ENCODE measurements at places on chromosomes 3 and 15.

DNA sequence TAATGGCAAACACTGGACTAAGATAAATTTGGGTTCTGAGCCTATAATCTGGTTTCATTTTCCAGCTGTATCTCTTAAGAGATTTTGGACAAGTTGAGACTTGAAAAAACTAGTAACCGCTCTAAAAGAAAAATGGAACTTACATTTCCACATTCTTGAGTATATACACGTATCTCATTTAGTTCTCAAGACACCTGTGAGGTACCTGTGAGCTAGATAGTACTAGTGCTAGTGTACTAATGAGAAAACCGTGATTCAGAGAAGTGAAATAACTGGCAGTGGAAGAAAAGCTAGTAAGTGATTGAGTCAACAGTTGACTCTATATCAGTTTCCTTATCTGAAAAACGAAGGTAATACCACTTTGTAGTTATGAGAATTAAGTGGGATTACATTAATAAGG is 62.2 kb upstream of the PAQR5 start:
- DNase-seq: no peak

DNA sequence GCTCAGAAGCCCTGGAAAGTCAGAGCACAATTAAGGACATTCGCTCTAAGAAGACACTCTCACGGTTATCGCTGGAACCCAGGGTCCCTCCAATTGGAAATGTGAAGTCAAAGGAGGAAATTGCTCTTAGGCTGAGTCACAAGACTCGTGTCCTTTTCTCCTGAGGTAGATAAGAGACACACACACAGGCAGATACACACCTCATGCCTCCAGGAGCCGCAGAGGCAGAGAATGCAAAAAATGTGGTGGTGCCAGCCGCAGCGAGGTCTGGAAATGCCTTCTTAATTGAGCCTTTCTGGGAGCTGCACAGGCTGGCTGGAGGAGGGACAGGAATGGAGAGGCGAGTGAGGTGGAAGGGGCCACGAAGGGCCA is 189.3 kb downstream of the OPA1 start:
- DNase-seq: no peak

GRCh38 chr3:160811237-160811548 is 55.2 kb downstream of the PPM1L start:
- no peak for DNase-seq

GRCh38 chr15:71313806-71314205 is 198.5 kb downstream of the THSD4 start:
- DNase-seq: no peak

DNA sequence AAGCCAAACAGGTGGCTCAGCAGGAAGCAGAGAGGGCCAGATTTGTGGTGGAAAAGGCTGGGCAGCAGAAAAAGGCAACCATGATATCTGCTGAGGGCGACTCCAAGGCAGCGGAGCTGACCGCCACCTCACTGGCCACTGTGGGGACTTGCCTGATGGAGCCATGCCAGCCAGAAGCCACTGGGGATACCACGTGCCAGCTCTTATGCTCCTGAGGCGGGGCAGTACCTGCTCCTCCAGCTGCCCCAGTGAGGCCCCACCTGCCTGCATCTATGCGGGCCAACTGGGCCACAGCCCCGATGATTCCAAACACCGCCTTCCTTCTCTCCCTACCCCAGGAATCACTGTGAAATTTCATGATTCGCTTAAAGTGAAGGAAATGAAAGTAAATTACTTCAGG is 22.9 kb upstream of the ARIH1 start:
- DNase-seq: no peak

GRCh38 chr3:140358686-140359085 is 319.2 kb upstream of the TRIM42 start:
- DNase-seq: no peak

GRCh38 chr15:70291305-70292075 is 193.8 kb upstream of the TLE3 start:
- no peak for DNase-seq

DNA sequence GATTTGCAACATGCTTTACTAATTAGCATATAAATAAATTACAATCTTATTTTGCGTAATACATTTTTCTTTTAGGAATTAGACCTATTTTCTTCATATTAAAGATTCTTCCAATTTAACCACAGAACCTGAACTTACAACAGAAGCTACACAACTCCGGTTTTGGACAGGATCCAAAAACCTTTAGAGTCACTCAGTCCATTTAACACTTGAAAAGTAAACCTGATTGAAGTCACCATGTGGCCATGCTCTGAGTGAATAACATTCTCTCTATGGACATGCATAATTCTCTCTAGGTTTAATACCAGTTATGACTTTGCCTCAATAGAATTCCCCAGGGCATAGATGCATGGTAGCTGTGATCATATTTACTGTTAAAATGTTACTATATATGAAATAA is 751.0 kb downstream of the VGLL3 start:
- DNase-seq: no peak

- no peak for DNase-seq
Measured at GRCh38 chr3:45472795-45473194, 84.4 kb downstream of the LARS2 start.

DNA sequence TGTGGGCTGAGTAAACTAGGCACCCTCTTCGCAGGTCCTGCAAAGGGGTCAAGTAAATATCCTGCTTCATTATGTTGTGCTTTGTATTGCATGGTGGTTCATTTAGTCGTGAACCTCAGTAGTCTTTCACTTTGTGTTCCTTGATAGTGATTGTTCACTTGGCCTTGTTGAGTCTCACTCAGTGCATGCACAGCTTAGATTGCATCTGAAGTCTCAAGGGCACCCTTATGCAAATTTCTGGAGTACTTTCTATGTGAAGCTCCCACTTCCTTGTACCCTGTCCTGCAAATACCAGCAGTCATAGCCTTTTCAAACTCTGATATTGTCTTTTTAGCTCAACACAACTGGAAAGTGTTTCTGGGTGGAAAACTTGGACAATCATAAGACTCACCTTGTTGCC is 519.2 kb downstream of the NAALADL2 start:
- DNase-seq: no peak

DNA sequence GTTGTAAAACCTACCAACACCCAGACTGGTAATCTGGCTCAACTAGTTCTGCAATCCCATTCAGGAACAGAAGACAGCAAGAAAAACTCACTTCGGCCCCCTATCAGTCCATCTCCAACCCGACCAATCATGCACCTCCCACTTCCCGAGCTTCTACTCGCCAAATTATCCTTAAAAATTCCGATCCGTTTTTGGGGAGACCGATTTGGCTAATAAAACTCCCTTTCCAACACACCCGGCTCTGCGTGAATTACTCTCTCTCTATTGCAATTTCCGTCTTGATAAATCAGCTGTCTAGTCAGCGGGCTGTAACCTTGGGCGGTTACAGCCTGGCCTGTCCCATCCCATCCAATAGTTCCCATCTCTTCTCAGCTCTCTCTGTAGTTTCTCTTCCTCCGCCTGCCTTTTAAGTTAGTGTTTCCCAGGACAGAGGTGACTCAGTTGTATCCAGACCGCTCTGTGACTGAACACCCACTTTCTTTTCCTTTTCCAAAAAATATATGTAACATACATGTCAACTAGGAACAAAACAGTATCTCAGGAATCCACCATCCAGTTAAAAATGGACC is 780 bp upstream of the ACAD9 start:
- peak; percentile 2 for DNase-seq

DNA sequence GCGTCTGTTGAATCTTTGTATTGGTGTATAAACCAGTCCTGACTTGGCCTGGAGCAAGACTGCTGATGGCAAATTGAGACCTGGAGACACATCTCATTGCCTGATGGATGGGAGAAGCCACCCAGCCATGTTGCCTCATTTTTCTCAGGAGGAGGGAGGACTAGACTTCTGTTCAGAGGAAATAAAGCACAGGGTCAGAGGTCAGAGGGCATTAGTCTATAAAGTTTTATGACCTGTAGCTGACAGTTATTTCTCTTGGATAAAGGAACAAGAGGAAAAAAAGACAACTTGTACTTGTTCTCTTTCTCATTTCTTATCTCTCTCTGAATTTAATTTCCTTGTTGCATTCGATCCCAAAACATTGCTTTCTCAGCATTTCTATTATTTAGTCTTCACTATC is 775.9 kb downstream of the SQOR start:
- no peak for DNase-seq

Measured in stimulated activated CD8-positive, alpha-beta memory T cell treated with anti-CD3 and anti-CD28 coated beads, Interleukin-12 subunit alpha, Interleukin-12 subunit beta, amount 100 ng/mL, for 4 hours (primary cell).